Activated T-cell treated with anti-CD3 and anti-CD28 coated beads, Interleukin-2, amount 50 U/mL, for 48 hours (primary cell): ENCODE measurements at places on chromosomes 6 and 20.

DNA sequence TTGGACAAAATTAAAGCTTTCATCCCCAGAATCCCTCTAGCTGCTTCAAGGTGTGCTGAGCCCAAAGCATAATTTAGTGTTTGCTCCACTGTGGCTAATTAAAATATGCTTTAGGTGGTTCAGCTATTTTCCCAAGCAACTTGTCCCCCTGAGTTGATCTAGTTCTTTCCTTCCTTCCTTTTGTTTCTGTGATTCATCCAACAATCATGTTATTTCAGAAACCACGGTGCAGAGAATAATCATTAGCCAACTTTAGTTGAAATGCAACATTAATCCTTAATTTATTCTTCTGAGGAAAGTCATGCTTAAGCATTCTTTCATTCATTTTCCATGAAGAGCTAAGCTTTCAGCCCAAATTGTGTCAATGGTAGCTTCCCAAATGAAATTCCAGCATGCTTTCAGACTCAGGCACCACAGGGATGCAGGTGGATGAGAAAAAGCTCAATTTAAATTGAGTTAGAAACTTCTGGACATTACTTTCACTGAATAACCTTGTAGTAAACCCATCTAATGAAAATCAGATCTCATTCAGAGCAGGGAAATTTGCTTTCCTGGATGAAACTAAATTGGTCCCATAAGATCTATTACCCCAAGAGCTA lies 209.0 kb upstream of the NT5E start:
- no peak for DNase-seq

DNA sequence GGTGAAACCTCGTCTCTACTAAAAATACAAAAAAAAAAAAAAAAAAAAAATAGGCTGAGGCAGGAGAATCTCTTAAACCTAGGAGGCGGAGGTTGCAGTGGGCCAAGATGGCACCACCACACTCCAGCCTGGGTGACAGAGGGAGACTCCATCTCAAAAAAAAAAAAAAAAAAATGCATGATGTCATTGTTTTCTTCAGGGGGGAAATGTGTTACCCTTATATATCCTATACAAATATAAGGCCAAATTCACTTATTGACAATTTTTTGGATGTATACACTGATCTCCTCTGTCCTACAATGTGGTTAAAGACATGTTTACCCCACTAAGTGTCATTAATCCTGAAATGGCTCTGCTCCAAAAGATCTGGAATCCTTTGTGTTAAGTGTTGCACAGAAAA lies 73.1 kb downstream of the TPBG start:
- DNase-seq = no peak

DNA sequence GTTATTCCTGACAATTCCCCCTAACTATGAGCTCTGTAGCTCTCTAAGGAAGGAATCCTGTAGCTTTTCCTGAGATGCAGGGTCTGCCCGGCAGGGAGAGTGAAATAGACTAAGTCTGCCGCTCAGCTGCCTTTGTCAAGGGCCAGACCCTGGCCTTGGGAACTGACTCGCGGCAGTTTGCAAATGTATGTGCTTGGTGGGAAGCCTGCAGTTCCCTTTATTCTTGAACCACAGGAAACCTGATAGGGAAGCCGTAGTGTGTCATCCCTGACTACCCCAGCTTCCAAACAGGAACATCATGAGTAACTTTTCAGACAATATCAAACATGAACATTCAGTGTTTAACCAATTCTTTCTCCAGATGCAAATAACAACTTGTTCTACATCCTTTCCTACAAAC lies 78.7 kb upstream of the IFNGR1 start:
- no peak for DNase-seq

- DNase-seq = no peak
Observed at GRCh38 chr6:47485083-47485482, 7.5 kb downstream of the CD2AP start.

DNA sequence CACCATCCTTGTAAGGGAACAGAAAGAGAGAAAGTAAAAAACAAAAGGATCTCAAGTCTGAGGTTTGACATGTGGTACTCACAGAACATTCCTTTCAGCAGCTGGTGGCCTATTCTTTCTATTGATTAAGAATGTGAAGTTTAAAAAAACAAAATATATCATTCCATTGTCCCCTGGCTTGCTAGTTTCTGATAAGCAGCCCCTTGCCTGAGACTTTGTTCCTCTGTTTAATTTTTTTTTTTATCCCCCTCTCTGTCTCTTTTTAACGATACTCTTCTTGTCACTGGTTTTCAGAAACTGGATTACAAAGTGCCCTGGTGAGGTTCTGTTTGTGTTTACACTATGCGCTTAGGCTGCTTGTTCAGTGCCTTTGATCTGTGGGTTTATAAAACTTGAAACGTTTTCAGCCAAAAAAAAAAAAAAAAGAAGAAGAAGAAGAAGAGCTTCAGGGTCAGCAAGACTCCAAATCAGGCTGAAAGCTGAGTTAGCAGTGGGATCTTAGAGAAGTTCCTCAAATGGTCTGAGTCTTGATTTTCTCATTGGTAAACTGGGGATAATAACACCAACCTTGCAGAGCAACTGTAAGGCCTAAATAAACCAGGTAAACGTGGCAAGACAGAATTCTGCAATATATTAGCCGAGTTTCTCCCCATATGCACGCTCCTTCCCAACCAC lies 45.1 kb upstream of the SLC22A23 start:
- DNase-seq = no peak
